ENCODE measurements at places on chromosomes 7 and 10. TPM values are rescaled to one million over a fixed set of nuclear protein-coding genes. Genes with fewer than 3 reads are reported as not detected.

PRR15 gene
- total RNA-seq, result not detected

GRCh38 chr10:6763423-6763822, 183.3 kb upstream of the PRKCQ start:
- no peak for DNase-seq

DNA sequence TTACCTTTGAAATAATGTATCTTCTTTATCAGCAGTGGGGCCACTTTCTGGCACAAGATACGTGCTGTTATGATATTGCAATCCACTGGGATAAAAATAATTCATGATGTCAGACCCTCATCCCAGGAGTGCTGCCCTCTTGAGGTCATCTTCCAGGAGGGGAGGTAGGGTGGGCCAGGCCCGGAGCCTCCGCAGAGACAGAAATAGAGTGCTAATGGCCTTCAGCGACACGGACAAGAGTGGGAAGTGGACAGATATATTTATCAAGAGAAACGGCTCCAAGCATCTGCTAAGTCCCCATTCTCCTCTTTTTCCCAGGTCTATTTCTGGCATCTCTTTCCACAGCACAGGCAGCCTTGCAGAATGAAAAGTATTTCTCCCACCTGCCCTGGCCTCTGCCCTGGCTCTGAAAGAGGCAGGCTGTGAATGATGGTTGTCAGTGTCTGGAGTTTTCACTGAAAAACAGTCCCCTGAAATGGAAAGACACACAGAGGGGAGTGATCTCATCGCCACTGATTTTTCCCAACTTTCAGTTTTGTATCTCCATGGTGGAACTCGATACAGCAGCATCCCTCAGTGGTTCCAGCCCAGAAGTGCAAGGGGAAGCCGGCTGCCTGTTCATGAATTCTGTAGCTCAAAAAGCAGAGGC, 251.7 kb upstream of the MYO3A start:
- no peak for DNase-seq

GRCh38 chr7:40760293-40760964, 625.6 kb downstream of the SUGCT start:
- DNase-seq, result no peak

DNA sequence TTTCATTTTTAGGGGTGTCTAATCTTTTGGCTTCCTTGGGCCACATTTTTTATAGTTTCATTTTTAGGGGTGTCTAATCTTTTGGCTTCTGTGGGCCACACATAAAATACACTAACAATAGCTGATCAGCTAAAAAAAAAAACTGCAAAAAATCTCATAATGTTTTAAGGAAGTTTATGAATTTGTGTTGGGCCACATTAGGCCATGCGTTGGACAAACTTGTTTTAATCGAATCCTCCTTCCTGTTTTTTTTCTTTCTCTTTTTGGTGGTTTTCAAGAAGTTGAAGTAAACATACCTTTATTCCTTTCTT, 37.4 kb downstream of the ZNRF2 start:
- no peak for DNase-seq

SLC29A4 gene
- total RNA-seq, result 3.9 TPM

DNA sequence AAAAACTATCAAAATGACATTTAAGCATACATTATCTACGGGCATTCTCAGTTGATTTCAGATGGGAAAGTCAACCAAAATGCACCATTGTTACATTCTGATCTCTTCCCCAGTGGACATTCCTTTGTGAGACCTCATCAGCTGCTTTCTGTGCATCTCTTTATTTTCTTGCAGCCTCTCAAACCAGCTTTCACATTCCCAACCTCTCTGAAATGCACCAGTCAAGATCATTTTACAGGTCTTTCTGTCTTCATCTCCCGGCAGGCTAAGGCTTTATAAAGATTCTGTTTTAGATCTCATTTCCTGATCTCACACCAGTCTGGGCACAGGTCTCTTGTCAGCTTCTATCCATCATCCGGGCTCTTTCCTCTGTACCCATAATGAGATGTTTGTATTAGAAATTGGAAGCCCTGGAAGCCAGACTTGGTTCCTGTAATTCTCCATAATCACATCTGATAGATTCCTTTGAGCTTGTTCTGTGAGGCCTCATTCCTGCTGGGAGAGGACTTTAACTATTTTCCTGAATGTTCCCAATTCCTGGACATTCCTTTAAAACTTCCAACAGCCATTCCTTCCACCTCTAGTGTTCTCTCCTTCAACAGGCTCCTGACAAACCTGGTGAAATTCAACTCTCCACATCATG, 44.3 kb upstream of the ARL4A start:
- no peak for DNase-seq

DNA sequence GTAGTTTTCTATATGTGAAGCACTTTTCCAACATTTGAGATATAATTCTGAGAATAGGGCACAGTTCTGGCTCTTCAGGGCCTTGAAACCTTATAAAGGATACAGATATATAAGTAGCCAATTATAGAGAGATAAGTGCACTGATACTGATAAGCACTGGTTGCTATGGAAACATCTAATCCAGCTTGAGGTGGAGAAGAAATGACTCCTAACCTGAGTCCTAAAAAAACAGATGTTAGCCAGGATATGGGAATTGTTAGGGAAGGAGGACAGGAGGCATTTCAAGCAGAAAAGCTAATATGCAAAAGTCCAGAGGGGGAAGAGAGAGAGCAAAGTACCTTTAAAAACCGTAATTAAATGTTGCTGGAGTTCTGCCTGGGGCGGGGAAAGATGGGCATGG, 30.8 kb downstream of the STRIP2 start:
- DNase-seq, result no peak

CARD11 gene
- total RNA-seq, result 0.22 TPM

DNA sequence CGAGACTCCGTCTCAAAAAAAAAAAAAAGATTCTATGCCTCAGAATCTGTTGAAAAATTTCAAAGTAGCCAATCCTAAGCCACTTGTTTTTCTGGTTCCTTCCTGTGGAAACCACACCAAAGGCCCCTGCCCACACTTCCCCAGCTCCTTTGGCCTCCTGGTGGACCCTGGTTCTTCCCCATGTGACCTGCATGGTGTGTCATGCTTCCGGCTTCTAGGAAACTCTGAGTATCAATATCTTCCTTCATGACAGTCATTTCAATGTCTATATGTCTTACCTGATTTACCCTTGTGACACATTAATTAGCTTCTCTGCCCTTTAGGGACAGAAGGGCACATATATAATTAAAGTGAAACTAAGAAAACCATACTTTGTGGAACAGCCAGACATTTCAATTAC, 80.4 kb upstream of the GRB10 start:
- DNase-seq, result no peak

CALCR gene
- 0.05 TPM for total RNA-seq

HOGA1 gene
- 18.7 TPM for total RNA-seq

DNA sequence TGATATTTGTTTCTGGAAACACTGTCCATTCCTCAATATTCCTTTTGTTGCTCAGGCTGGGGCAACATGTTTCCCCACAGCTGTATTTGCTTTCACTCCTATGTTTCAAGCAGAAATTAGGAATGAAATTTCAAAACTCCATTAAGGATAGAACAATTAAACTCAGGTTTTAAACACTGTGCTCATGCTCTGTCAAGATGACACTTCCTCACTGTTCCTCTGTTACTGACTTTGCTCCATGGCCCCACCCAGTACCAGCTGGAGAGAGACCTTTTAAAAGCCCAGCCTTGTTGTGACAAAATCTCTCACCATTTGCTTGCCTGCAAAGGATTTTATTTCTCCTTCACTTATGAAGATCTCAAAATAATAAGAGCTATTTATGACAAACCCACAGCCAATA, 197.4 kb downstream of the ELMO1 start:
- no peak for DNase-seq

MINPP1 gene
- total RNA-seq, result 5.5 TPM

IFIT1 gene
- 28.1 TPM for total RNA-seq

DKK1 gene
- not detected for total RNA-seq

DNA sequence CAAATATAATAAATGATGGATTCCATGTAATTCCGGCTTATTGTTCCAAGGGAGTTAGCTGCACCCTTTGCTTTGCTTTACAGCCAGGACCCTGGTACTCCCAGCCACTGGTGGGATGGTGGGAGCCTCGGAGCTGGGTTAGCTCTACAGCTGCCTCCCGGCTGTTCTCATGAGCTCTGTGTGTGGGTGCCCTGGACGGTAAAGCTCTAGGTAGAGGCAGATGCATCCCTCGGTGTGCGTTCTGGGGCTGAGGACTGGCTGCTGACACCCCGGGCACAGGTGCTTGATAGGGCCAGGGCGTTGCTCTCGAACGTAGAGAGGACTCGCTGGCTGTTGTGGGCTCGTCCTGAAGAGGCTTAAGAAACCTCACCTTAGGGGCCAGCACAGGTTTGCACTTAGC, 50.1 kb downstream of the PFKP start:
- DNase-seq, result no peak

DNA sequence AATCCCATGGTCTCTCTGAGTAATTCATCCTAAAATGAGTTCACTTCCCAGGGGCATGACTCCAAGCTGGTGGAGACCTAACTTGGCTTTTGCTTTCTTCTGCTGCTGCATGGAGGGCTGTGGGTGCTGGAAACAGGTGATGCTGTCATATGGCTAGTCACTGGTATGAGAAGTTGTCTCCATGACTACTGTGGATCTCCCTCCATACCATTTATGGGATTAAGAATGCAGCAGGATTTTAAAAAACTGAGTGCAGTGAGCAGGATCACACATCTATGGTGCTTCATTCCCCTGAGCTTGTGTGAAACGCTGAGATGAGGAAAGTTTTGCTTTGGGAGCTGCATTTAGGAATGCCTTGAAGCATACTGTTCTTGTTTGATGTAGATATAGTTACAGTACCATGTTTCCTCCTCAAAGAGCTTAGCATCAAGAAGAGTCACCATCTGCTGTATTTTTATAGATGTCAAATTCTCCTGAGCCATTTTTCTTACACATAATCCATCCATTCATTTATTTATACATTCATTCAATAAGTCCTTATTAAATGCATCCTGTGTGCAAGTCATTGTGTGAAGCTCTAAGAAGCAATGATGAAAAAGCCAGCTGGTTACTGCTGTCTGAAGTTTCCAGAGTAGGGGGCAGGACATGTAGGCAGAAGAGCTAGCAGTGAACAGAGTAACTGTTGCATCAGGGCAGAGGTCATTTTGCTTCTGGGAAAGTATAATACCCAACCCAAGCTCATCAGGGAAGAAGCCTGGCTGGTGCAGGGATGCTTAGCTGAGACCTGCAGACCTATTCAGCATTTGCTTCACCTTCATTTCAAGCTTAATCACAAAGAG, 534.8 kb downstream of the AUTS2 start:
- no peak for DNase-seq

AKR1D1 gene
- not detected for total RNA-seq

DNA sequence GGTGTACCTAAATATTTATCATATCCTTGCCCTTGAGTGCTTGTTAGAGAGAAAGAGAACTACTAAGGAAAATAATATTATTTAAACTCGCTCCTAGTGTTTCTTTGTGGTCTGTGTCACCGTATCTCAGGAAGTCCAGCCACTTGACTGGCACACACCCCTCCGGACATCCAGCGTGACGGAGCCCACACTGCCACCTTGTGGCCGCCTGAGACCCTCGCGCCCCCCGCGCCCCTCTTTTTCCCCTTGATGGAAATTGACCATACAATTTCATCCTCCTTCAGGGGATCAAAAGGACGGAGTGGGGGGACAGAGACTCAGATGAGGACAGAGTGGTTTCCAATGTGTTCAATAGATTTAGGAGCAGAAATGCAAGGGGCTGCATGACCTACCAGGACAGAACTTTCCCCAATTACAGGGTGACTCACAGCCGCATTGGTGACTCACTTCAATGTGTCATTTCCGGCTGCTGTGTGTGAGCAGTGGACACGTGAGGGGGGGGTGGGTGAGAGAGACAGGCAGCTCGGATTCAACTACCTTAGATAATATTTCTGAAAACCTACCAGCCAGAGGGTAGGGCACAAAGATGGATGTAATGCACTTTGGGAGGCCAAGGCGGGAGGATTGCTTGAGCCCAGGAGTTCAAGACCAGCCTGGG, 11.4 kb downstream of the SERPINE1 start:
- DNase-seq, result peak; percentile 73

PTPRZ1 gene
- 0.65 TPM for total RNA-seq

GRCh38 chr10:13221572-13221971, 12.6 kb downstream of the UCMA start:
- no peak for DNase-seq

PKD1L1 gene
- 1.9 TPM for total RNA-seq

DNA sequence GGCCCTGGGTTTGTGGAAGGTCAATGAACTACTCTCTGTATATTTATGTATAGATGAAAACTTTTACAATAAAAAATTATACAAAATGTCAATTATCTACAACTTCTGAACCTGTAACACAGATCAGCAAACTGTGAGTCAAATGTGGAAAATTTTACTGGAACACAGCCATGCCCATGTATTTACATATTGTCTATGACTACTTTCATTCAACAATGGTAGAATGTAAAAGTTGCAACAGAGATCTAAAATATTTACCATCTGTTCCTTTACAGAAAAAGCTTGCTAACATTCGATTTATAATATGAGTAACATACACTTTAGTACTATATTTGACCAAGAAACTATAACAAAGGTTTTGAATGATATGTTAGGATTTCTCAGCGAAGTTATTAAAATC, 481.6 kb downstream of the PARD3 start:
- DNase-seq, result no peak

MKI67 gene
- 2.4 TPM for total RNA-seq

DNA sequence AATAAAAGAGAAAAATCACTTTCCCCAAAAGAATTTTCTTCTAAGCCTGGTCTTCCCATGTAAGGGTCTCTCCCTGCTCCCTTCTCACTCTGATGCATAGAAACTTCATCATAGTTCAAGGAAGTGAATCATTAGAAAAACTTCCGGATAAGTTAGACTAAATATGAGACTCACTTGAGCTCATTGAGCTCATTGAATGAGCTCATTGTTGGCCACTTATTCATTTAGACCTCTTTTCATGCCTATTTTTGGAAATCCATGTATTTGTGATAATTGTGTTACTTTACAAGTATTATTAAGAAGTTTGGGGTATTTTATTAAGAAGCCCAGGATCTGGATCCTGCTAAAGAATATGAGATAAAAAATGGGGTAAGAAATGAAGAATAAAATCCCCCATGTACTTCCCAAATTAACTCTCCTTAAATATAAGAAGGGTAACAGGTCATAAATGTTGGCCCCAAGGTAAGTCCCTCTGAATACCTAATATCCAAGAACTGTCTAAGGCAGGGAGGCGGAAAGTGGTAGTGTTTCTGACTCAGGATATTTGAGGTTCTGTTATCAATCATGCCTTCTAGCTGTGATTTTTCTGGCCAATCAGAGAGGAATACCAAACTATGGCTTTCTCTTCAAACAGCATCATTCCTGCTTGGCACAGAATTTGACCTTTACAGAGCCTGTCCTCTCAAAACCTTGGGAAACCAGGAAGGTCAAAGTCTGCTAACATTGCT, 236.5 kb upstream of the PTN start:
- no peak for DNase-seq

DNA sequence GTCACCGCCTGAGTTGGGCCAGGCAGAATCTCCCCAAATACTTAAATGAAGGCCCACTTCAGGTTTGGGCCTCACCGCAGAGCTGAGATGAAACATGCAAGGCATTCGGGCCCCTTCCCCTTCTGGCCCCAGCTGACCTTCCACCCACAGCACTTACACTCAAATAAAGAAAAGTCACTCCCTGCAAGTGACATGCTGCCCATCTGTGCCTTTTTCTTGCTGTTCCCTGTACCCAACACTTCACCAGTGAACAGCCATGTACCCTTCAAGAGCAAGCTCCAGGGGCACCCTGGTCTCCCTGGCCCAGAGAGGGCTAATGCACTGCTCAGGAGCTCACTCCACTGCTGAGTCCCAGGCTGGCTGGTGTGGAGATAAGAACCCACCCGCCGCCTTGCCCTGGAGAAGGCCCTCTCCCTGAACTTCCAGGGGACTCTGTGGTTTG, 40.7 kb downstream of the ZCCHC24 start:
- peak; percentile 33 for DNase-seq

GIMAP2 gene
- total RNA-seq, result 4.7 TPM
